PC-3 (cell line): ENCODE measurements at places on chromosomes 13 and 19. TPM values are rescaled to one million over a fixed set of nuclear protein-coding genes. Genes with fewer than 3 reads are reported as not detected.

The TSKS gene
- total RNA-seq = not detected in 2 replicates

The TMPRSS9 gene
- 0.17 TPM in 1 of 2 replicates, not detected in the other for total RNA-seq

The ZNF208 gene
- not detected in 2 replicates for total RNA-seq

The PLIN5 gene
- total RNA-seq = 1.2 and 3.3 TPM in 2 replicates

GRCh38 chr13:22014469-22014868 is 343.6 kb downstream of the FGF9 start:
- no peaks in the 10 kb centered on the region for H3K36me3 ChIP-seq
- no peak overlapping the region for H3K4me3 ChIP-seq
- H3K27ac ChIP-seq = no peak overlapping the region
- H3K27me3 ChIP-seq = 0 out of 2 replicates have a peak, but pooled peaks cover 7% of the 10 kb centered on the region
- H3K4me1 ChIP-seq = no peaks in the 10 kb centered on the region
- peak; percentile 20 for DNase-seq

DNA sequence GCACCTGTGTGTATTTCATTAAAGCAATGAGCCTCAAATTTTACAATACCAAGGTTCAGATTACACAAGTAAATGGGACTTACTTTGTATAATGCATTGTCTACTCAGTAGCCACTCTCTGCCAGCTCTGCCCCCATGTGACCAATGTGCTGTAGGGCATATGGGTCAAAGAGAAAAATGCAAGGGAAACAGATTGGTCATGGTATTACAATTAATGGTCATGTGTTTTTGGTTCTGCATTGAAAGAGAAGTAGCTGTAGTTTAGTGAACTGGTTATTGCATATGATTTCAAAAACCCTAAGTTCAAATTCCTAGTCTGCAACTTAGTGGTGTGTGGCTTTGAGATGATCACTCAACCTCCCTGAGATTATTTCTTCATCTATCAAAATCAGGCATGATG is 545.4 kb downstream of the SUCLA2 start:
- H3K27me3 ChIP-seq = no peaks in the 10 kb centered on the region
- H3K27ac ChIP-seq = no peak overlapping the region
- H3K4me3 ChIP-seq = no peak overlapping the region
- peak; percentile 51 for DNase-seq

DNA sequence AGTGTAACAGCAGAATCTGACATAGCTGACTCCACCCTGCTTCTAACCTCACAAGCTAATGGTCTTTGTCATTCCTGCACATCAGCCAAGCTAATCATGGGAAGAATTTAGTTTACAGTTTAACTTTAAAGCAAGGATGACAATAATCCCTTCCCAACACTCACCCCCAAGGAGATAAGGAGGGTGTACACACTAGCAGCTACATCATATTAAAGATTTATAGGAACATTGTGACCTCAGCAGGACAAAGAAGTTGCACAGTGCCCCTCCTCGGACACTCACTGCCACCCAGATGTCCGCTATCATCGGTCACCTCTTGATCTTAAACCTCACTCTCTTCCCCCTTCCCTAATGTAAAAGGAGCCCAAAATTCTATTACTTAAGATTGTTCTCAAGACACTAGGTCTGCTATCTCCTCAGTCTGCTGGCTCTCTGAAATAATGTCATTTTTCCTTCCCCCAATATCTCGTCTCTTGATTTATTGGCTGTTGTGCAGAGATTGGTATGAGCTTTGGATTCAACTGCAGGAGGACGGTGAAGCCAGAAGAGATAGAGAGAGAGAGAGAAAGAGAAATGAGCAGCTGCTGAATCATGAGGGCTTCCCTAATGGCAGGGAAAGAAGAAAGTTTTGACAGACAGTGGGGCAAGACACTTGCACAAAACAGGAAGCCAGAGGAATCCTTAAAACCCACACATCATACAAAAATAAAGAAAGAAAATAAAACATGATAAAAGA is 17.5 kb upstream of the FFAR2 start:
- no peak overlapping the region for H3K4me3 ChIP-seq
- peaks cover 28% of the 10 kb centered on the region; the same call in 1 of the 2 replicates for H3K27me3 ChIP-seq
- no peaks in the 10 kb centered on the region for H3K4me1 ChIP-seq
- DNase-seq = no peak
- H3K36me3 ChIP-seq = no peaks in the 10 kb centered on the region

GRCh38 chr19:45474606-45475521 is 7.1 kb downstream of the FOSB start:
- no peak for DNase-seq
- H3K4me1 ChIP-seq = peaks cover 10% of the 10 kb centered on the region
- H3K27me3 ChIP-seq = no peaks in the 10 kb centered on the region
- no peaks in the 10 kb centered on the region for H3K36me3 ChIP-seq
- H3K4me3 ChIP-seq = no peak overlapping the region
- no peak overlapping the region for H3K27ac ChIP-seq

GRCh38 chr13:98366959-98367358 is 189.9 kb upstream of the RNF113B start:
- no peaks in the 10 kb centered on the region for H3K27me3 ChIP-seq
- no peak overlapping the region for H3K27ac ChIP-seq
- no peak for DNase-seq
- H3K4me1 ChIP-seq = no peaks in the 10 kb centered on the region
